Amniotic stem cell (primary cell): ENCODE measurements at places on chromosomes 6 and 20.

GRCh38 chr20:32585011-32585585 is at the start of gene NOL4L:
NOL4L (minus strand) TSS chr20:32585333; CDS start chr20:32584890, 443 bp downstream.
- DNase-seq = no peak

GRCh38 chr6:130115036-130115435 is 96.7 kb downstream of the L3MBTL3 start:
- no peak for DNase-seq

- DNase-seq = no peak
These were observed 26.1 kb downstream of the MANBAL start for GRCh38 chr20:37315452-37316110.

- DNase-seq = no peak
These were observed 377.0 kb downstream of the CDH4 start for GRCh38 chr20:61628901-61629601.

DNA sequence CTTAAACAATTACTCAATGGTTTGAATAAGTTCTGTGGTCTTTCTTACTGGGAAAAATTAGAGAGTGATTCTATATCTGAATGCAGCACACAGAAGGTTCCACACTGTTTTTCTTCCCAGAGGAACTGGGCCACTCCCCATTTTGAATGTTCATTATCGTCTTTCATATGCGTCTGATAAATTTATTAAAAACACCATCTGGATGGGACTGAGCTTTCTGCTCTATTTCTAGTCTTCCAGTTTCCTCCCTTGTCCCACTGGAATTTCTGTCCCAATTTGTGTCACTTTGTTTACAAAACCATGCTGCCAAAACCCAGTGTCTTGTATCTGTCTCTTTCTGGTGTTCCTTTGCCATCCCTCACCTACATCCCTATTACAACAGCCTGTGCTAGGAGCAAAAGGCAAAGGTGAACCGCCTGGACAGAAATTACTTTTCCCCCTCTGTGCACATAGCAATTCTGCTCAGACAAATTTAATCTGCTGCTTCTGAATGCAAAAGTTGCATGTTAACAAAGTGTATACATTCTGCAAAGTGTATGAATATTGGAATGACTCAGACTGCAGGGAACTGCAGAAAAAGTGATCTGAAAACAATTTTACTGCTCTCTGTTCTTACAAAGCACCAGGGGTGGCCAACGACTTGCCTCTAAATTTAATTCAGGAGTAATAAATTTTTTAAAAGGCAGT is 333.6 kb downstream of the BTBD9 start:
- DNase-seq = no peak
